ENCODE measurements at places on chromosomes 4 and X. TPM values are rescaled to one million over a fixed set of nuclear protein-coding genes. Genes with fewer than 3 reads are reported as not detected.

DNA sequence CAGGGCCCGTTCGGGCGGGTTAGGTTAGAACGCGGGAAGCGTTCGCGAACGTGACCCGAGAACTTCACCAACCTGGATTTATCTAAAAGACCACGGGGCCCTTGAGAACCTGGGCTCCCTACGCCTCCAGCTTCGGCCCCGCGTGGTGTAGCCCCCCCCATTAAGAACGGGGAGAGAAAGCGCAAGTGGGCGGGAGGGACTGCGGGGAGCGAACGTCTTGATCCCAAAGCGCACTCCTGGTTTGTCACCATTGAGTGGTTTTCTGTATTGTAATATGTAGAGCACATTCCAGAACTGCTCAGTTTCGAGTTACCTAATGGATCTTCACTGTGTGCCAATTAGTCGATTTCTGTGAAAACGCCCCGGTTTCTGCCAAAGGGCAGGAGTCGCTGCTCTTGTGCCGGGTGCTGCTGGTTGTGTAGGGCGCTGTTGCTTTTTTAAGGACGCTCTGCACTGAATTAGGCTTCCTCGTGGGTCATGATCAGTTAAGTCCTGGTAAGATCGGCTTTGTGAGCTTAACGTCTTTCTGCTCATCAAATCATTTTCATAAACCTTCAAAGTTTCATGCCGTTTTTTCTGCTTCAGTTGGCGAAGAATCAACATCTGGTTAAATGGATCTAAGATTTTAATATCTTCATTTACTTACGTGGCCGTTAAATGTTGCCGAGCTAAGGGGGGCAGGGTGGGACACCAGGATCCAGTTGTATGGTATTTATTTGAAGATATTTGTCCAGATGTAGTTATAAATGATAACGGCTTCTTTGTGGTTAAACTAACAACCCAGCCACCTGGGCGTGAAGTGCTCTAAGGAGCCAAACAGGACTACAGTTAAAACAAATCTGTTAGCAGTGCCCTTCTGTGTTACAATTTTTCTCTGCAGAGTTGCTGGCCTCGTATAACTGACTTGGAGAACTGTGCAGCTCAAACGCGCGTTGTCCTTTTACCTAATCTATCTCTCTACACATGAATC lies 809 bp downstream of the MND1 start:
- peak; percentile 69 for DNase-seq

Gene PPP4R3C
- not detected for total RNA-seq

DNA sequence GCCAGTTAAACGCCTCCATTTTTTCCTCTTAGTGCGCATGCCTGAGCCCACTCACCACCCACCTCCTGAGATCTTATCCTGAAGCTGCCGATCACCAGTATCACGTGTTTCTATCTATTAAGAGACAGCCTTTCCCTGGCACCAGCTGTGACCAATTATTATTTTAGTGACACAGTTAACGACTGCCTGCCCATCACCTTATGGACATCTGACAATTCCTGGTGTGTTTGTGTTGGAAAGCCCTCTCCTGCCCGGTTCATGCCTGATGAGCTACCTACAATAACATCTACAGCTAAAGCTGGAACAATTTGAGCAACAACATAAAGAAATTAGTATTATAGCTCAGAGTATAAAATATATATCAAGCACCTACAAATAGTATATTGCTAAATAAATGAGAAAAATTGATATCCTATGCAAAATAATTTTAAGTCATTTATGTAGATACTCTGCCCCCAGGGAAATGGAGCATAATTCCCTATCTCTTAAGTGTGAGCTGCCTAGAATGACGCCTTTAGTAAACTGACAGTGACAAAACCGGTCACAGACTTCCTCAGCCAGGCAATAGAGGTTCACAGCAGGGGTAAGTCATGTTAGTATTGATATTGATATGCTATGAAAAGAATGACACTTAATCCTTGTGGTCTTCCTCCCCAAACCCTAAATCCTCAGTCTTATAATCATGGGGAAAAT lies 862.2 kb downstream of the TRAM1L1 start:
- no peak for DNase-seq

DNA sequence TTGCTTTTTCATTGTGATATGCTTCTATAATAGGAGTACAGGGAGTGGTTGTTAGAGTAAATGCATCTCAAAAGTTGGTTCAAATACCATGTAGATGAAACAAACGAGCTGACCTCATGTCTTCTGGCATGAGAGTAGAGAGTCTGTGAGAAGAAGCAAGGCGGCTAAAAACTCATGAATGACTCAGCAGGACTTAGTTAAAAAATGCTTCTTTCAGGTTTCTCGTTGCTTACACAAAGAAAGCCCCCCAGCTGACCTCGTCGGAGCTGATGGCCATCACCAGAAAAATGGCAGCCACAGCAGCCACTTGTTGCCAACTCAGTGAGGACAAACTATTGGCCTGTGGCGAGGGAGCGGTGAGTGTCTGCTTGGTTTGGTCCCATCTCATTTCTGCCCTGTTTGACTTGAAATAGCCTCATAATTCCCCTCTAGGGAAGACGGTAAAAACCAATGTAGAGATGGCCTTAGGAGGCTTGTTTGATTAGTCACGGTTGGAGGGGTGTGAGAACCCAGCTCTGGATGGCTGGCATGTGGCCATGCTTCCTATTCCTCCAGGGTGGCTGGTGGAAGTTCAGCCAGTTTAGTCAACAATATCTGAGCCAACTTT lies 14.5 kb downstream of the AFP start:
- peak; percentile 83 for DNase-seq

DNA sequence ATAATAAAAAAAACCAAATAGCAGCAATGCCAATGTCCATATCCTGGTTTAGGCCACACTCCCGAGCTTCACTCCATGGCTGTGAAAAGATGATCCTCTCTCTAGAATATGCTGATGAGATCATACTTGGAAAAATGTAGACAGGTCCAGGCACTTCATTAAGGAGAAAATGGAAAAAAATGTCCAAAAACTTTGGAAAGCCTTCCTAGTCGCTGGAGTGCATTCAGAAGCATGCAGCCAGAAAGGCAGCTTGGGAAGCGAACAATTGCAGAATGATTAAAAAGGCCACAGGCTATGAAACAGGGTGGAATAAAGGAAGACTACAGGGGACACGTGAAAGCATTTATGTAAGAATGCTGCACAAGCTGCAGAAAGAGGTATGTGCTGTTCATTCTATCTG lies 165.6 kb upstream of the HCCS start:
- DNase-seq = no peak

Gene DUX4
- total RNA-seq = not detected

Gene STOX2
- total RNA-seq = 0.66 TPM

Gene JCHAIN
- 14.1 TPM for total RNA-seq

DNA sequence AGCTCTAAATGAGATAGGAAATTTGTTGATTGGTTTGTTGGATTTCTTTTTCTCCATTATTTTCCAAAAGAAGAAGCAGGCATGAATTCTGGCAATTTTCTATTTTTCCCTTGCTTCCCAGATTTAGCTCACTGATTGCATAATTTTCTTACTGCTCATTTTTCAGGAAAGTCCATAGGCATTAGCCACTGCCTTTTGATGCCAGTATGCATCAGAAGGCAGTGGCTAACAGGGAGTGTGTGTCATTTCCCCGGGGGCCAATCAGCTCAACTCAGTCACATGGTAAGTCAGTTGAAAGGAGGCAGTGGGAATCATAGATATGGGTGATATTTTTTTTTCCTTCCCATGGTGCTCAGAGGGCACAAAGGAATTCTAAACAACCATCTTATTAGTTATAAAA lies 156.7 kb downstream of the TRIML1 start:
- no peak for DNase-seq

Gene PPP2R2C
- total RNA-seq = under 0.01 TPM

GRCh38 chr4:143384381-143384994 lies 47.8 kb downstream of the GAB1 start:
- peak; percentile 42 for DNase-seq

Gene TCEAL9
- 107 TPM for total RNA-seq

GRCh38 chr4:53192496-53192895 lies 173.4 kb downstream of the SCFD2 start:
- DNase-seq = peak; percentile 32

- DNase-seq = peak; percentile 56
These were observed 124.5 kb upstream of the NEIL3 start for GRCh38 chr4:177185151-177185550.

Gene F8
- total RNA-seq = 7.9 TPM

GRCh38 chr4:122285285-122285684 lies 93.5 kb upstream of the ADAD1 start:
- DNase-seq = peak; percentile 29

Gene GAB3
- total RNA-seq = 4.1 TPM

- no peak for DNase-seq
These were observed 4.8 kb upstream of the CXCL1 start for GRCh38 chr4:73864365-73864764.

GRCh38 chr4:11635342-11635741 lies 206.6 kb upstream of the HS3ST1 start:
- DNase-seq = peak; percentile 41

GRCh38 chr4:99290848-99291786 lies at the start of gene ADH1A:
Gene ADH1A, minus strand, starts transcription at chr4:99290985. Its CDS starts 71 bp downstream, at chr4:99290914.
- DNase-seq = no peak

Data from fibroblast of lung (primary cell).